Fibroblast of skin of scalp (primary cell): ENCODE measurements at places on chromosomes 2 and 18.
A peak's percentile ranks its signal among the peaks of the same experiment; 100 is the strongest.

DNA sequence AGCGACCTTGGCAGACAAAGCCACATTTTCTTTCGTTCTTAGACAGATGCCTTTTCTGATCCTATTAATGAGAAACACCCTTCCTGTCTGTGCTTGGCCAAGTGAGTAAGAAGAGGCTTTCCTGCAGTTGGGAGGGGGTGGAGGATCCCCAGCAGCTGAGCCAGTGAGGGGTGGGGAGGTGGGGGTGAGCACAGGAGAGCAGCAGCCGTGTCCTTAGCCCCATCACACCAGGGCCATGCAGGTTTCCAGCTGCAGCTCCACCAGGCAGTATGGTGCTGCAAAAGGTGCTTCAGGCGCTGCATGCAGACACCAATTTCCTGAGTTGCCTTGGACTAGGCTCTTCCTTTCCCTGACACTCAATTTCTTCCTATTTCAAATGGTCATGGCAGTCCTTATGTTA lies 123.3 kb upstream of the SIX2 start:
- no peak for DNase-seq

DNA sequence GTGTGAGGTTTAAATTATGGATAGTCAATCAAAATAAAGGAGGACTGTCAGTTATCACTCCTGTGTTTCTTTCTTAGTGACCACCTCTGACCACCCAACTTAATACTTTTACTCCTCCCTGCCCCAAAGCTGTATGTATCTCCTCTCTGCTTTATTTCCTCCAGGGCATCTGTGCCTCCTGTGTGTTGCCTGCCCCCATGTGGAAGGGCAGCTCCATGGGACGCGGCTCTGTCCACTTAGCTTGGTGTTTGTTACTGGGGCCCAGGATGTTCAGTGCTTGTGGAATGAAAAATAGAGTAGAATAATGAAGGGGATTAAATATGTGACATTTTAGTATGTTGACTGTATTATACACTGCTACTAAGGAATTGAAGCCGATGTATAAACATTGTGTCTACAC lies 9.8 kb downstream of the ACP1 start:
- DNase-seq = no peak

GRCh38 chr2:10398496-10398895 lies 49.6 kb downstream of the ODC1 start:
- DNase-seq = no peak

- no peak for DNase-seq
Measured at GRCh38 chr2:158102446-158102845, 770 bp downstream of the UPP2 start.

- no peak for DNase-seq
Measured at GRCh38 chr2:235737396-235737795, 243.6 kb downstream of the AGAP1 start.

- no peak for DNase-seq
Measured at GRCh38 chr18:62089174-62089573, 97.7 kb downstream of the PIGN start.

GRCh38 chr2:479490-480176 lies 191.7 kb upstream of the ALKAL2 start:
- DNase-seq = no peak

DNA sequence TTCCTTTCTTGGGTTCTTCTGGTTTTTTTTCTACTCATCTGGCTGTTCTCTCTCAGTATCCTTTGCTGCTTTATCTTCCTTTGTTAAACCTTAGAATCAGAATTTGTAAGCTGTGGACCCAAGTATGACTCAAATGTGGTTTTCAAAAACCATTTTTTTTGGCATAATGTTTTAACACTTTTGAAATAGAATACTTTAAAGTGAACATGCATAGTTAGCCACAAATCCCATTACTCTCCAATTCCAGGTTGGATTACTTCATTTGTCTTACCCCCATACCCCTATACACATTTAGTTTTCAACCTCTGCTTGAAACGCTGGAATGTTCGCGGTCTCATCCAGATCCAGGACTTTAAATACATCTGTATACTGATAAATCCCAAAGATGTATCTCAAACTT lies 29.1 kb downstream of the ALMS1 start:
- peak; percentile 50 for DNase-seq

GRCh38 chr2:68414876-68415275 lies 49.8 kb downstream of the PLEK start:
- DNase-seq = no peak

- DNase-seq = peak; percentile 29
Measured at GRCh38 chr2:191081411-191082155, 67.6 kb upstream of the STAT1 start.

DNA sequence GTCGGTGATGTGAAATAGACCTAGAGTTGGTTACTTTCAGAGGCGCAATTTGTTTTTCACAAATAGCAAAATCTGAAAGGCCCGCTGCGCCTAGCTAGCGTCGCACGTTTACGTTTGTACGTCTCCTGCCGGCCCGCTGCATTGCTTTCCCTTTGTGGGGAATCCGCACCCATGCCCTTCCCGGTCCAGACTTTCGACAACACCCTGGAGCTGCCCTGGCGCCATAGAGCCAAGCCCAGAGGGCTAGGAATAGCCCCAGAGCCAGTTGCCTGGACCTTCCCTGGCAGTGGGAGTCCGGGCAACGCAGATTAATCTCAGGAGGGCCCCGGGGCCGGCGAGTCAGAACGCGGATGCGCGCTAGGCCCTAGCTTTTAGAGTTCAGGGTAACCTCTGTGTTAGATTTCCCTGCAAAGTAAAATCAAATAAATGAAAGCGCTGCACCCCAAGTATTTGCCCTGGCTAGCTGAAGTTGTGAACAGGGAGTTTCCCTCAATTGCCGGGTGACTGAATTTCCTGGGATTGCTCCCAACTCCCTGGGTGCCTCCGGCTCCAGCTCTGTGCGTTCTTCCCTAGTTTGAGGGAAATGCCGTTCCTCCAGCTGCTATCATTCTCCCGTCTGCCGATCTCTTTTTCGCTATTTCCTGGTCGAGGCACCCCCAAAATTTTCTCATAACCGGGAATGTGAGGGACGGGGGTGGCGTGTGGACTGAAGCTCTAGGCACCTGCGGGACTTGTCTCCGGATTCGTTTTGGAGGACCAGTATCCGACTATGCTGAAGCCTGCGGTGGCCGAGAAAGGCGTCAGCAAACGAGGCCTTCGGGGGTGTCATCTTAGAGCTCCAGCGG lies 1.2 kb upstream of the EN1 start:
- DNase-seq = peak; percentile 52

DNA sequence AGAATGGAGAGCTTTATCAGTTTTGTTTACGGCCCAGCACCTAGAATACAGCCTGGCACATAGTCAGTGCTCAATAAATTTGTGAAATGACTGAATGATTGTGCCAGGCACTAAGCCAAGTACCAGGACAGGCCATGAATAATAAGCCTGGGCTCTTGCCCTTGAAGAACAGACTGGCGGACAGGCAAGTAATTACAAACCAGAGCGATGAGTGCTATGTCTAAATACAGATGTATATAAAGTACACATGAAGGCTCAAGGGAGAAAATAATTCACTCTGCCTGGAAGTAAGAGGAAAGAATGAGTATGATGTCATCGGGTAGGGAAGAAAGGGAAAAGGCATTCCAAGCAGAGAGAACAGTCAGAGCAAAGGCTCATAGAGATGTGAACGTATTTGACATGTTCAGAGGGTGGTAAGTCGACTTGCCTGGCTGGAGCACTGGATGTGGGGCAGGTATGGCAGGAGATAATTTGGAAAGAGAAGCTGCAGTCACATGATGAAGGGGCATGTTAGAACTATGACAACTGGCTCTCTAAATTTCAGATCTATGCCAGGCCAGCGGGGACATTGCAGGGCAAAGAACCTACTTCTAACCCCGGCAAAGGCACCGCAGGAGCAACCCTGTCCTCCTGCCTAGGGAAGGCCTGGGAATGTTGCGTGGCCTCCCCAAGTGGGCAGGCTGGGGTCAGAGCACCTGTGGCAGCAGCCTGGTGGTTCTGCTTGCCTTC lies 119.1 kb upstream of the STPG4 start:
- peak; percentile 88 for DNase-seq

- DNase-seq = peak; percentile 2
Measured at GRCh38 chr18:72652990-72653593, 109.0 kb upstream of the CBLN2 start.

DNA sequence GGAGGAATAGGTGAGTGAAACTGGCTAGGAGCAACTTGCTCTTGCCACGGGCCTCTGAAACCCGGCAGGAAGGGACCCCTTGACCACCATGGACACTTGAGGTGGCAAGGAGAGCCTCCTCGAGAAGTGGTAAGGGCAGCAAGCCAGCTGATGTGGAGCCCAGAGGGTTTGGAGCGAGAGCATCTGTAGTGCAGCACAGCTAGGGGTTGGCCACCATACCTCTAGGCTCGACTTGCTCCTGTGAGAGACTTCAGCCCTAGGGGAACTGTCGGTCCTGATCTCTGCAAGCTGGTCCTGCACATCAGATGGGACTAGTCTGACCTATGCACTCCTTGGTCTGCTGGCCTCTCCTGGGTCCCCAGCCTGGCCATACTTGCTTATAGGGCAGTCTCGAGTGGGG lies 158.4 kb downstream of the CCDC178 start:
- DNase-seq = no peak

DNA sequence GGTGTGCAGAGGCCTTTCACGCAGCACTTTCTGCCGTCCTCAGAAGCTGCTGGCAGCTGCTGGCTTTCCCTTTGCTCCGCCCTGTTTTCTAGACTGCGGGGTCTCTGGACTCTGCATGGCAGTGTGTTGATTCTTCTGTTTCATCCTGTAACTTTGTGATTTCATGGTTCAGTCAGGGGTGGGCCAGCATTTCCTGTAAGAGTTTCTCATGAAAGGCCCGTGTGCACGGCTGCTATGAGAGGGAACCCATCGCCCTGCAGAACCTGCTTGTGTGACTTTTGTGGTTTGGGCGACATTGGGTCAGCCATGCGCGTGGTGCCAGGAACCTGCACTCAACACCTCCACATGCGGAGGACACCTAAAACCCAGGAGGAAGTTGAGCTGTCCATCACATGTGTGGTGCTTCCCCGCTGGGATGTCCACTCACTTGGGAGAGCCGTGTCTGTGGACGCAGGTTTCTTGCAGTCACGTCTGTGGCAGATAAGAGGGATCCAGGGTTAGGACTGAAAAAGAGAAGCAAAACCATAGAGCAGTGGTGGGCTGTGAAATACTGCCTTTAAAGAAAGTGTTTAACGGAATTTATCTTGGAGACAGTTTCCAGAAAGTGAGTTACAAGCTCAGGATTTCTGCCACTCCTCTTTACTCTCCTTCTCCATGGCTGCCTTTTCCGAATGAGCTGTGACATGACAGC lies 167.3 kb upstream of the ALKAL2 start:
- no peak for DNase-seq

GRCh38 chr2:174117951-174118930 lies 130.1 kb downstream of the OLA1 start:
- DNase-seq = peak; percentile 87

DNA sequence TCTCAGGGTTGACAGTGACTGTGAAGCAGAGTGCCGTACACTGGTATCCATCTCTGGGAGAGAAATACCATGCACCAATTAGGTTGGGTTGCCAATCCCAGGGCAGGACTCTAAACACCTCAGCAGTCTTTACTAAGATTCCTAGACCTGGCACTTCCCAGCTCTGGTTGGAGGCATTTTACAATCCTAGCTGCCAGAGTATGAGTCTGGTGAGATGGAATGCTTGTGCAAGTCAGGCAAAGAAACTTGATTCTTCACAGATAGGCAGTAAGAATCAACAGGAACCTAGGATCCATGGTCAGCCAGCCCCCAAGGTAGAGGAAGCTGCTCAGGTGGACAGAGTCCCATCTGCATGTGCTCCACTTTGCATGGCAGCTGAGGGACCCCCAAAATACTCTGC lies 6.0 kb upstream of the UGT1A5 start:
- DNase-seq = no peak

DNA sequence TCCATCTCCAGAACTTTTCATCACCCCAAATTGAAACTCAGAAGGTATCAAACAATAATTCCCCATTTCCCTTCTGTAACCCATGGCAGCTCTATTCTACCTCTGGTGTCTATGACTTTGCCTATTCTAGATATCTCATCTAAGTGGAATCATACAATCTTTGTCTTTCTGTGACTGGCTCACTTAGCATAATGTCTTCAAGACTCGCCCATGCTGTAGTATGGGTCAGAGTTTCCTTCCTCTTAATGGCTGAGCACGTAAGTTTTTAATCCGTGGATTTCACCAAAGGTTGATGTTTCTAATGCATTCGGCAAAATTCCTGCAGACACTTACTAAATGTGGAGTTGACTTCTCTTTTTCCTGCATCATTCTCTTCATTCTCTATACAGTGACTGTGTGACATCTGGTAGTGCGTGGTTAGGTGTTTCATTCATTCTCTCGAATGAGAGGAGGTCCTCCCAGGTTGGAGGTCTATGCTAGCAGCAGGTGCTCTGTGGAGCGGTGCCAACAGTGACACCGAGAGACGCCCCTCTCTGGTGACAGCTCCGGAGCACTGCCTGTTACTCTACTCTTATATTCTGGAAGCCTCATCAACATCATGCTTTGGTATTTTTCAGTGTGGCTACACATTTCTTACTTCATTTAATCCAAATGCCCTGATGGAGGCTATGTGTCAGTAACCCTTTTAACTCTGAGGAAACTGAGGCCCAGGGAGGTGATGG lies 50.1 kb downstream of the ATOH8 start:
- DNase-seq = no peak

- no peak for DNase-seq
Measured at GRCh38 chr18:46013484-46014189, 46.5 kb upstream of the EPG5 start.

DNA sequence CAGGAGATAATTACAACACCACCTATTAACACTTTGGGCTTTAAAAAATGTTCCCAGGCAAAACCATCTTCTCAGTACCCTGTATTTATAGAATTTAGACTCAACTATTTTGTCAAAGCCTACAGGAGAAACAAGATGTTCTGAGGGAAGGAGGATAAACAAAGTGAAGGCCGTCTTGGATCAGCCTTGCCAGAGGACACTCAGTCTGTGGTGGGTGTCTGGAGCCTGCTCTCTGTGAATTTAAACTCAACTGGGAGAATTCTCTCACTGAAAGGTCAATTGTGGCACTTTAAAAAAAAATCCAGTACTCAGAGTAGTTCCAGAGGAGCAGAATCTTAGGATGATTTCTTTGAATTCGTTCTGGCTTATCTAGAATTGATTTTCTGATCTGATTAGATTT lies 28.4 kb upstream of the SLC1A4 start:
- DNase-seq = no peak

DNA sequence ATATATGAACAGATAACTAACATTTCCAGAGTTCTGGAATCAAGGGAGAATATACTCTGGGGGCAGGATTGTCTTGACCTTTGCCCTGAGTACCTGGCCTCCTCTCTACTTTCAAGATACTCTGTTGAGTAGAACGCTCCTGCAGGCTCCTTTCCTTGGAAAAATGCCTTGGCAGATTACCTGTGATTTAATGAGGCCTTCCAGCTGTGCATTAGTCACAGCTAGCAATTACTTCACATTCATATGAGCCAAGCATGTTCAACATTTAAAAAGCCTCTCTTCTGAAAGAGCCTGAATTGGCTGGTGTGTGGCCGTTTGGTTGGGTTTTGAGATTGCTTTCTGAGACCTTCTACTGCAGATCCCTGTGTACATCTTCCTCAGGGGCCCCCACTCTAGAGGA lies 142.2 kb downstream of the PLCL1 start:
- no peak for DNase-seq
